Myocyte (in vitro differentiated cells): ENCODE measurements at places on chromosomes 7 and 10. TPM values are rescaled to one million over a fixed set of nuclear protein-coding genes. Genes with fewer than 3 reads are reported as not detected.

GRCh38 chr7:134804854-134805253 is 25.4 kb downstream of the CALD1 start:
- DNase-seq, result no peak

DNA sequence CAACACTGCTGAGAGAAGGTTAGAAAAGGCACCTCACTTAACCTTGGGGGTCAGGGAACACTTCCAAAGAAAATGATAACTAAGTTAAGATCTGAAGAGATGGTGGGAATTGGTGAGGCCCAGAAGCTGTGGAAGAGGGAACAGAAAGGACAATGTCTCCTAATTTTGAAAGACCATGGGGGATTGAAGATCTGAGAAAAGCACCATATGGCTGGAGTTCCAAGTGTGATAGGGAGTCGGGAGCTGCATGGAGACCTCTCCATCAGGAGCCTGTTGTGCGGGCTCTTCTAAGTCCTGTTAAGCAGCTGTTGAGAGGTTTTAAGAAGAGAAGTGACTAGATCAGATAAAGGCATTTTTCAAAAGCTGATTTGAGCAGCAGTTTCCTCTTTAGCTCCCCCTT is 254.3 kb downstream of the CDK14 start:
- DNase-seq, result no peak

GRCh38 chr7:143205560-143206293 is 16.1 kb upstream of the TAS2R40 start:
- peak; percentile 87 for DNase-seq

DNA sequence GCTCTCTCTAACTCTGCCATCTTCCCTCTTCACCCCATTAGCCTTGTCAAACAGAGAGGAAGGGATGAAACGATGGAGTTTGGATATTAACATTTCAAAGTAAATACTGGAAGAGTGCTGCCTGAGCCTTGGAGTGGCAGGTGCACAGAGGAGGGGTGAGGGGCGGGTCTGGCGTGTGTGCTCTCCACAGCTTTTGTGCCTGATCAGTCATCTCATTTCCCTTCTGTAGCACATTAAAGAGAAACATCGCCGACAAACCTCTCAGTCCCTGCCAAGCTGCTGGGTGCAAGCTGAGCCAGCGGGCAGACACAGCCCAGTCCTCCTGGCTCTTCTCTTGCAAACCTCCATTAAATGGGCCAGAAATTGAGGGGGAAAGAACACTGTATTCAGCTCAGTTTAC is 76.2 kb downstream of the SLIT1 start:
- peak; percentile 3 for DNase-seq

DNA sequence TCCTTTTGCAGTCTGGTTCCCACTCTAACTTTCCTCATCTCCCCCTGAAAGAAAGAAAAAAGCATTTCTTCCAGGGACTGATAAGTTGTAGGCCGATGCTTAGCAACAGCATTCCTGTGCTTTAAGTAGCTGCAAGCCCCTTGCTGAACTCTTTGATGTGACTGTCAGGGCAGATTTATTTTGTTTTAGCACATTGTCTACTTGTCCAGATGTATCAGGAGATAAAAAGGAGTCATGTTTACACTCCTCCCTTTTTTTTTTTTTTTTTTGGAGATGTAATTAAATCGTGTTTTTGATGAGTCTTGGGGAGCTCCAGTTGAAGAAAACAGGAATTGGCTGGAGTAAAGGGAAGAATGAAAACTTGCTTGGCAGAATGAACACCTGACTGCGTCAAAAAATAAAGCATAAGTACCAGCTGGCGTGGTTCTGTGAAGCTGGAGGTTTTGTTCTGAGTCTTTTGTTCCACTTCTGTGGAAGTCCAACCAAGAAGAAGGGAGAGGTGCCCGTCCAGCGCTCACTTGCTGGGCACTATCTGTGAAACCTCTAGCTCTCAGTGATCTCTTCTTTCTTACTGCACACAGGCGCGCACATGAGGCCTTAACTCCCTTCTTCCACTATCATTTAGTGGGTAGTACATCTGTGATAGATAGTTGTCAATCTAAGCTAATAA is 871.7 kb downstream of the LRMDA start:
- DNase-seq, result peak; percentile 43

DNA sequence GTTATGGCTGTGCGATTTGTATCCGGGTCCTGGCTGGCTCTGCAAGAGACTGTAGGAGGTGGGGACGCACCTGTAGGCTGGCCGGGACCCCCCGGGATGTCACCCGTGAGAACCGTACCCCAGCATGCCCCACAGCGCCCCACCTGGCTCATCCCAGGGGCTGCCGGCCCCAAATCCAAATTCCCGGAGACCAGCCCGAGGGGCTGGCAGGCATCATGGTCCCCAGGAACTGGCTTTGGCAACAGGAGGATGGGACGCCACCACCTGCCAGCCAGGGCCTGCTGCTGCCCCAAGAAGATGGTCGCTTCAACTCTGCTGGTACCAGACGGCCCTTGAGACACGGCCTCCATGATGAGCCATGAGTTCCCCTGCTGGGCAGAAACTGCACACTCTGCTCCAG is 239.4 kb downstream of the ELFN1 start:
- no peak for DNase-seq

GRCh38 chr10:44963772-44964633 is 4.4 kb downstream of the RASSF4 start:
- peak; percentile 99 for DNase-seq

Gene LRIT1
- 0.11 TPM in 1 of 2 replicates, not detected in the other for total RNA-seq

Gene NACAD
- total RNA-seq, result 1.2 and 1.6 TPM in 2 replicates

Gene TRIL
- 0.40 and 0.42 TPM in 2 replicates for total RNA-seq

Gene INTS1
- 52.7 and 58.5 TPM in 2 replicates for total RNA-seq

Gene BAMBI
- 0.47 and 4.6 TPM in 2 replicates for total RNA-seq

Gene ADARB2
- 0.19 and 0.31 TPM in 2 replicates for total RNA-seq
